Activated naive CD4-positive, alpha-beta T cell treated with anti-CD3 and anti-CD28 coated beads, Interleukin-2, amount 50 U/mL, for 72 hours (primary cell): ENCODE measurements at places on chromosomes 2 and 18. TPM values are rescaled to one million over a fixed set of nuclear protein-coding genes. Genes with fewer than 3 reads are reported as not detected.

Gene HNMT
- not detected for total RNA-seq

- no peak for DNase-seq
Observed at GRCh38 chr2:242030226-242030575, 160.7 kb downstream of the RTP5 start.

Gene KATNAL2
- 2.0 TPM for total RNA-seq

DNA sequence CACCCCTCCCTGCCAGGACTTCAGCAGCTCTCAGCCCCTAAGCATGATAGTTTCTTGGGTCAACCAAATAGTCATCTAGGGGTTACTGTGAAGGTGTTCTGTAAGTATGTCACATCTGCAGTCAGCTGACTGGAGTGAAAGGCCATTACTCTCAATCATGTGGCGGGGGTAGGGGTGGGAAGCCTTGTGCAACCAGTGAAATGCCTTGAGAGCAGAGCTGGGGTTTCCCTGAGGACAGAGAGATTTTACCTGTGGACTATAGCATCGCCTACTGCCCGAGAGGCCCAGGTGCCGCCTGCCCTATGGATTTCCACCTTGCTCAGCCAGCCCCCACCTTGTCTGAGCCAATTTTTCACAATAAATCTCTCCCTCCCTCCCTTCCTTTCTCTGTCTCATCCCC is 20.9 kb upstream of the KLF11 start:
- DNase-seq, result no peak

DNA sequence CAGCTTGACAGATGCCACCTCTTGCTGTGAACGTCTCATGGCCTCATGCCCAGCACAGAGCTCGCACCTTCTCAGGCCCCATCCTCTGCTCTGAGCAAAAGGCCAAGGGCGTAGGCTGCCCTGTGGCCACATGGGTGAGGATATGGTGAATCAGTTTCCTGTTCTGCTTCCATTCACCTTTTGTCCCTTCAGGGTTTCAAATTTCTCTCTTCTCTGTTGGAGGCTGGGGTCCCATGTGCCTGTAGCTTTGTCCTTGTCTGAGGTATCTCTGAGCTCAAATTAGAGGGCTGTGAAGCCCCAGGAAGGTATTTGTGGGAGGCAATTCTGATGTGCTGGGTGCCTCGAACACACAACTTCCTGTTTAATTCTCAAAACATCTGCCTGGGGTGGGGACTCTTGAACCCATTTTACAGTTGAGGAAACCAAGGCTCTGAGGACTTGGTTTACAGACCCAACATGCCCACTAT is 29.0 kb downstream of the ZAP70 start:
- peak; percentile 66 for DNase-seq

- no peak for DNase-seq
Observed at GRCh38 chr2:174052584-174052976, 87.4 kb upstream of the SP3 start.

GRCh38 chr2:7031547-7032245 is 114.5 kb downstream of the RNF144A start:
- DNase-seq, result no peak

DNA sequence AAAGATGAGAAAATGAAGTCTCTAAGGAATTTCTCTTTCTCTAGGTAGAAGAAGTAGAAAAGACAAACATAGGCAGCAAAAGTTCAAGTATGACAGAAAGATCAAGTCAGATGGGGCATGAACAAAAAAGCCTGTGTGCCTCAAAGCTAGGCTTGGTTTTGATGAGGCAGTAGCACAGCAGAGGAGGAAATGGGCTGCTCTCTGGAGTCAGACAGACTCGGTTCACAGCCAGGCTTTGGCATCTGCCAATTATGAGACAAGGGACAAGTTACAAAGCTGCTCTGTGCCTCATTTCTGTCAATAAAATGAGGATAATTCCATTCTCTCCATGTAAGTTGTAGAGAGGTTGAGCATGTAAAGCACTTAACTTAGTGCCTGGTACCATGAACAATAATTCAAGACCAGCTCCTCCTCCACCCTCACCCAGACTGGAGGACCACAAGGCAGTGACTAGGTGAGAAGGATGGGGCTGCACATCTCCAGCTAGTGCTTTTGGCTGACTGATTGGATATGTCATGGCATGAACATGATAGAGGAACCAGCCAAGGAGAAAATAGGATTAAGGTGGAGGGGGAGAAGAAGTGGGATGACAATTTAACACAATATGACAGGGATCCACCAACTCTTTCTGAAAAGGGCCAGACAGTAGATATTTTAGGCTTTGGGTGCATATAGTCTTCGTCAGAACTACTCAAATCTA is 84.6 kb downstream of the TMEM163 start:
- DNase-seq, result no peak

- DNase-seq, result no peak
Observed at GRCh38 chr2:108925735-108926134, 63.3 kb downstream of the EDAR start.

Gene ALK
- 0.05 TPM for total RNA-seq

Gene CFAP53
- total RNA-seq, result 0.82 TPM

DNA sequence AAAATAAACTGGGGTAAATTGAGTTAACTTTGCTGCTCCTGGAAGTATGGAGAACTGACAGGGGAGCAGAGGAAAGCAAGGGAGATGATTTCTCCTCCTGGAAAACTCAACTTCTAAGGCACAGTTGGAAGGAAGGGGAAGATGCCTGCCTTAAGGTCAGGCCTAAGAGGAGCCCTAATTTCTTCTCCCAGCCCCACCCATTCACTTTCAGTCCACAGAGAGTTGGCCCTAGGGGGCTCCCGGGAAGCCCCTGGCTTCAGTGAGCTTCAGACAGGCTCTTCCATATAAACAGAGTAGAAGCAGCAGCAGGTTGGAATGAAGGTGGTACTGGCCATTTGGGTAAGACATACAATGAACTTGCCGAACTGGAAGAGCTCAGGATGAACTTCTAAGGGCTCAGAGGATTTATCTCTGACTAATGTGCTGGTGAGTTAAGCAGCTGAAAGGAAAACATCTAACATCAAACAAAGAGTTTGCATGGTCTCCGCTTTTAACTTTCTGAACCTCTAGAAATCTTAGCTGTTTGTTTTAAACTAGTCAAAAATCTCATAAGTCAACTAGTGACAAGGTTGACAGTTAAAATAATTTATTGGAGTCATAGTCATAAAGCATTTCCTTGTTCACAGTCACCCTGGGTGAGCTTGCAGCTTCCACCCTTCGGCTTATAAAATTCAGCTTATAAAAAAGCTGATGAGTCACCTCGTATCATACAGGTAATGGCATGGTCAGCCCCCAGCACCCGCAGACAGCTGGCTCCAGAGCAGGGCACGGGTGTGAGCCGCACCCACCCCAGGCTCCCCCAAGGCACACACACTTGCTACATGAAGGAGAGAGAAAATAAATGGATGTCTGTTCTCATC is 9.8 kb downstream of the MALL start:
- DNase-seq, result no peak

DNA sequence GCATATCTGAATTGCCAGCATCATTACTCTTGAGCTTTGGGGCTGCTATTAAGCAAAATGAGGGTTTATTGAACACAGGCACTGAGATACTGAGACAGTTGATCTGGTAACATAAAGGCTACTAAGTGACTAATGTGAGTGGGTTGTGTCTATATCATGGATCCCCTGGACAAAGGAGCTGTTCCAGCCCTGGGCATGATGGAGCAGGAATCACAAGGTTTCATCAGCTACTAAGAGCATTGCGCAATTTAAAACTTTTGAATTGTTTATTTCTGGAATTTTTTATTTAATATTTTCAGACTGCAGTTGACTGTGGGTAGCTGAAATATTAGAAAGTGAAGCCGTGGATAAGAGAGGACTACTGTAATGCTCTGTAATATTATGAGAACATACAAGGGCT is 73.5 kb downstream of the MGAT5 start:
- DNase-seq, result no peak

Gene RASGRP3
- total RNA-seq, result 2.8 TPM

GRCh38 chr2:23626701-23627230 is 241.8 kb downstream of the KLHL29 start:
- no peak for DNase-seq

- DNase-seq, result no peak
Observed at GRCh38 chr2:212970132-212970531, 181.3 kb downstream of the IKZF2 start.

- no peak for DNase-seq
Observed at GRCh38 chr2:66437109-66437690, 2.3 kb downstream of the MEIS1 start.

Gene GKN1
- not detected for total RNA-seq

Gene TMEM37
- not detected for total RNA-seq

GRCh38 chr2:182706751-182707150 is 9.3 kb upstream of the DNAJC10 start:
- no peak for DNase-seq

Gene ZAP70
- total RNA-seq, result 164 TPM

Gene NTSR2
- total RNA-seq, result not detected

Gene DHRS9
- total RNA-seq, result 11.5 TPM

DNA sequence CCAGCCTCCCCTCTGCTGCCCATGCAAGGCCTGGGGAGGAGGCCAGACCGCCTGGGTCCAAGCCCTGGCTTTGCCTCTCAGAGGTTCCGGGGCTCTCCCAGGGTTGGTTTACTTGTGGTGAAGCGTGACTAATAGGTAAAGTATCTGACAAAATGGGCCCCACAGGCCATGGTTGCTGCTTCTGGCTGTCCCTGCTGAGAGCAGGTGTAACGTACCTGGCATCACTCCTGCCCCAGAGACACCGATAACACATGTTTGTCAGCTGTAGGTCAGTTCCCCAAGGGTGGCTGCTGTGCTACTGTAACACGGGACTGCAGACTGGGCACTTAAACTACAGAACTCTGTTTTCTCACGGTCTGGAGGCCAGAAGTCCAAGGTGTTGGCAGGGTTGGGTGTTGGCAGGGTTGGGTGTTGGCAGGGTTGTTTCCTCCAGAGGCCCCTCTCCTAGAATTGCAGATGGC is 34.1 kb downstream of the ODC1 start:
- no peak for DNase-seq

GRCh38 chr2:128552141-128552805 is 233.6 kb upstream of the HS6ST1 start:
- DNase-seq, result no peak

- no peak for DNase-seq
Observed at GRCh38 chr2:44326548-44327264, 34.6 kb downstream of the PREPL start.

DNA sequence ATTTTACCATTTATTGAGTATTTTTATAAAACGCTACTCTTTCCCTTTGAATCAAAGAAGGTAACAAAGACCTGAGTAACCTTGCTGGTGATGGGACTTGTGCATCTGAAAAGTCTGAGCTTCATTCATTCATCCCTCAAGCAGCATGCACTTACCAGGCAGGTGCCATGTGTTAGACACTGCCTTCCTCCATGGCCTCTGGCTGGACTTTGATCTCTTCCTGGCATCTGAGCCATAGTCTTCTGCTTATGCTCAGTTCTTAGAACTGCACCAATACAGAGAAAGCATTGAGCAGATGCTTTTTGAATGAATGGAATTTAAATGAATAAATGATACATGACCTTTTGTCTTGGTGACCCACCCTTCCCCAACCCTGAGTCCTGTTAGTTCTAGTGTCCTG is 251.4 kb upstream of the COPS8 start:
- no peak for DNase-seq

Gene TEX261
- 12.1 TPM for total RNA-seq

Gene SULT1C4
- total RNA-seq, result not detected

DNA sequence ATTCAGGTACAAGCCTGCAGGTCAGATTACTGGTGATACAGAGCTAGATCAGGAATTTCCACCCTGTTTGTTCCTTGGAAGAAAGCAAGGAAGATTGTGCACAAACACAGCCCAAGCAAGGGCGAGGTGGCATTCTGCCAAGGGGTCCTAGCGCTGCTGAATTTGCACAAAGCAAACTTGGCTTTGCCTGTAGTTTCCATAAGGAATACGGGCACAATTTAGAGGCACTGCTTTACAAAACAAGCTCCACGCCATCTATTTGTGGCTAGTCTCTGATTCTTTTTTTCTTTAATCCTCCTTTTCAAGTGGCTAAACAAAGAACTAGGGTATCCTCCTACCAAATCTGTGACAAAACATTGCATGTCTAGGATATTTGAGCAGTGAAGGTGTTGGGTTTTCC is 195.5 kb upstream of the ACVR2A start:
- DNase-seq, result no peak

Gene RFTN2
- total RNA-seq, result not detected

Gene MDH1B
- total RNA-seq, result 1.4 TPM

DNA sequence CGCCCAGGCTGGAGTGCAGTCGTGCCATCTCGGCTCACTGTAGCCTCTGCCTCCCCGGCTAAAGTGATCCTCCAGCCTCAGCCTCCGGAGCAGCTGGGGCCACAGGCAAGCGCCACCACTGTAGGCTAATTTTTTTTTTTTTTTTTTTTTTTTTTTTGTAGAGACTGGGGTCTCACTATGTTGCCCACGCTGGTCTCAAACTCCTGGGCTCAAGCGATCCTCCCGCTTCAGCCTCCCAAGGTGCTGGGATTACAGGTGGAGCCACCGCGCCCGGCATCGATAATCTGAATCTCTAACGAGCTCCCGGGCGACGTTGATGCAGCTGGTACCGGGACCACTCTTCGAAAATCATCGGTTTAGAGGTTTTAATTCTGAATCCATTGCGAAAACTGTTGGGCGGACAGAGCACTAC is 520 bp upstream of the CYP20A1 start:
- DNase-seq, result no peak

Gene ACVR2A
- total RNA-seq, result 2.9 TPM

GRCh38 chr18:48719974-48720654 is 181.3 kb downstream of the CTIF start:
- no peak for DNase-seq

Gene IL36RN
- not detected for total RNA-seq

DNA sequence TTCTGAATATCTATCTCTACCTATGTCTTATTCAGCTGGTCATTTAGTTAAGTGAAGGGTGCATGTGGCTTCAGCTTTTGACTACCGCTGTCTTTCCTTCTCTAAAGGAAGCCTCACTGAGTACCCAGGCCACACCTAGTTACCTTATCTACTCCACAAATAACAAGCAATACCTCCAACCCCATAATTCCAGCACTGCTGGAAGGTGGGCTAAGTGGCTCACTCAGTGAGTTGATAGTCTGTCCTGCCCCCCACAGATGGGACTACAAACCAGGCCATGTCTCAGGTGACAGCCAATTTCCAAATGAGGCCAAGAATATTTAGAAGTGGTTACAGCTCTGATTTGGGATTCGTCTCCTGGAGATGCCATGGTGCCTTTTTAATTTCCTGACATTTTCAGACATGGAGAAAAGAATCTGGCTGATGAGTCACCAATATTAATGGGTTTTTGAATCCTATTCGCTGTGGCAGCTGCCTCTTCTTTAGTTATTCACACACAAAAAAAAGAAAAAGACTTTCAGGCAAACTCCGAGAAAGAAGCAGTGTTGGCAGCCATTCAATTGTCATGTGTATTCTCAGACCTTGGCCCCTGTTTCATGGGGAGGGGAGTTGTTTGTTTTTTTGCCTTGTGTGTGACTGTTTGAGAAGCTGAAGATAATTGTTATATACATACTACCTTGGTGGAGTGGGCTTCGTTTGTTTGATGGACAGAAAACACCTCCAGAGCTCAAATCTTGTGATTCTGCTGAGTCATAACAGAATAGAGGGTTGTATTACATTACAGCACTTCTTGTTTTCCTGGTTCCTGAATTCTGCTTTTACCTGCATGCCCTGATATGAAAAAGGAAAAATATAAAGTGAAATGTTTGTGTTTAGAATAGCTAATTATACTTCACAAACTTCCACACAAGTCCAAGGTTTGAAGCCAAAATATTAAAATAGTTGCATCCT is 64.2 kb downstream of the SCG2 start:
- DNase-seq, result no peak
